GM12892 (cell line): ENCODE measurements at places on chromosomes 12 and 14.

DNA sequence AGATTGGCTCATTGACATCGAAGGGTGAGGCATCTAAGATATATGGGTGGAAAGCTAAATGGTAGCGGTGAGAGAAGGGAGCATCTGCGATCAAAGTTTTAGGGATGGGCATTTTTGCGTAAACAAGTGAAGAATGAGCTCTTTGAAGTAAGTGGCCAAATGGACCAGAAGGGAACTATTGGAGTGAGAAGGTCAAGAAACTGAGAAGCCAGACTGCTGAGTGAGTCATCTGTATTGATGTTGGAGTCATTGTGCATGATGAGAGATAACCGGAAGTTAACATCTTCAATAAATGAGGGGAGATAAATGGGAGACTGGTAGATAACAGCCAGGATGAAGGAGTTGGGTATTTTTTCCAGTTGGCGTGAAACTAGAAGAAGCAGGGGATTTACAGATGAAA, 271.9 kb upstream of the PDE3A start:
- no peak for DNase-seq

DNA sequence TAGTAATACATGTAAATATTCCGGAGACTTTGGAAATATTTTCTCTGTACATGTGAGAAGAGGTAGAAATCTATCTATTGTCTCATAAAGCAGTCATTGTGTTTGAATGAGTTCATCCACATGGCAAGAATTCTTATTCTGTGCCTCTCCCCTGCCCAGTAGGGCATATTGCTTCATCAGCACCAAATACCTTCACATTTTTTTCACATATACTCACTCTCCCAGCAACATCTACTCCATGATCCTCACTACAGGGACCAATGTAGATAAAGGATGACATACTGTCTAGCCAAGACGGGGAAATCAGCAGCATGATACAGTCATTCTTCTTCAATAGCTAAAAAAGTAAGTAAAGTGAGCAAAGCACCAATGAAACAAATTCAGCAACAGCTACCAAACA, 1.3 kb upstream of the TAS2R14 start:
- DNase-seq = no peak

DNA sequence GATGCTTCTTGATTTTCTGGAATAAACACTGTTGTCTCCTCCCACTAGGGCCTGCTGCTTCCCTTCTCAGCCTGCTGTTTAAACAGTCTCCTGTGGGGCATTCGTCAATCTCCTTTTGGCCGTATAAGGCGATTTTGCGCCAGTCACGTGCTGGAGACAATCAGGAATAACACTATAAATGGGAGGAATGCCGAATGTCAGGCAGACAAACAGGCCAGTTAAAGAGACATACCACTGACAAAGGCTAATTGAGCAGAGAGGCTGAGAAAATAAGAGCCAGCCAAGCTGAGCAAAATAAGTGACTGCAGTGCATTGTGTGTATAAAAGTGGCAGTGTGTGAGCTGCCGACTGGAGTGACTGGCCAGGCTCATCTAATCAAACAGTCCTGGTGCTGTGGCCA, 23.3 kb downstream of the DMAC2L start:
- DNase-seq = no peak

GRCh38 chr14:106318700-106319099, 792.3 kb downstream of the TMEM121 start:
- peak; percentile 40 for DNase-seq

DNA sequence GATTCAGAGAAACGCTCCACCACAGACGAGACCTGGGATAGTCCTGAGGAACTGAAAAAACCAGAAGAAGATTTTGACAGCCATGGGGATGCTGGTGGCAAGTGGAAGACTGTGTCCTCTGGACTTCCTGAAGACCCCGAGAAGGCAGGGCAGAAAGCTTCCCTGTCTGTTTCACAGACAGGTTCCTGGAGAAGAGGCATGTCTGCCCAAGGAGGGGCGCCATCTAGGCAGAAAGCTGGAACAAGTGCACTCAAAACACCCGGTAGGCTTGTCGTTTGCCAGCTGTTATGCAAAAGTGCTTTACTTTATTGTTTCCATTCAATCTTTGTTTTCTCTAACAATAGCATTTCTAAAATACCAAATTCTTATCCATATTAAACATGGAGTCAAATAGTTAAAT, 287.3 kb downstream of the NAV3 start:
- DNase-seq = no peak

GRCh38 chr12:106197906-106198623, 49.8 kb downstream of the CKAP4 start:
- no peak for DNase-seq

GRCh38 chr12:27424631-27425230, 21.8 kb upstream of the SMCO2 start:
- no peak for DNase-seq

DNA sequence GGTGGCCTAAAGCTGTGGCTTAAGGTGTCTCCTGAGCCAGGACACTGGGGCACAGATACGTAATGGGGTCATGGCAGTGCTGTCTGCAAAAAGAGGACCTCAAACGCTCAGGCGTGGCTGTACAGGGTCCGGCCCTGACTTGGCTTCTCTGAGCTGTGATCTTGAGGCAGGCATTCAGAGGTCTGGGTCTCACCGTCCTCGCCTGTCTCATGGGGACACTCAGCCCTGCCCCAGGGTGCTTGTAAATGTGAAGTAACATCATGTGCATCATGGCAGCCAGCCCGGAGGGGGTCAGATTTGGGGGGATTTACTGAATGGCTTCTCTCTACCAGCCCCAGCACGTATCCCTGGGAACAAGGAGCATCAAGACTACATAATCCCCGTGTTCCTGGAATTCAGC, 28.8 kb downstream of the DIO3 start:
- DNase-seq = no peak

DNA sequence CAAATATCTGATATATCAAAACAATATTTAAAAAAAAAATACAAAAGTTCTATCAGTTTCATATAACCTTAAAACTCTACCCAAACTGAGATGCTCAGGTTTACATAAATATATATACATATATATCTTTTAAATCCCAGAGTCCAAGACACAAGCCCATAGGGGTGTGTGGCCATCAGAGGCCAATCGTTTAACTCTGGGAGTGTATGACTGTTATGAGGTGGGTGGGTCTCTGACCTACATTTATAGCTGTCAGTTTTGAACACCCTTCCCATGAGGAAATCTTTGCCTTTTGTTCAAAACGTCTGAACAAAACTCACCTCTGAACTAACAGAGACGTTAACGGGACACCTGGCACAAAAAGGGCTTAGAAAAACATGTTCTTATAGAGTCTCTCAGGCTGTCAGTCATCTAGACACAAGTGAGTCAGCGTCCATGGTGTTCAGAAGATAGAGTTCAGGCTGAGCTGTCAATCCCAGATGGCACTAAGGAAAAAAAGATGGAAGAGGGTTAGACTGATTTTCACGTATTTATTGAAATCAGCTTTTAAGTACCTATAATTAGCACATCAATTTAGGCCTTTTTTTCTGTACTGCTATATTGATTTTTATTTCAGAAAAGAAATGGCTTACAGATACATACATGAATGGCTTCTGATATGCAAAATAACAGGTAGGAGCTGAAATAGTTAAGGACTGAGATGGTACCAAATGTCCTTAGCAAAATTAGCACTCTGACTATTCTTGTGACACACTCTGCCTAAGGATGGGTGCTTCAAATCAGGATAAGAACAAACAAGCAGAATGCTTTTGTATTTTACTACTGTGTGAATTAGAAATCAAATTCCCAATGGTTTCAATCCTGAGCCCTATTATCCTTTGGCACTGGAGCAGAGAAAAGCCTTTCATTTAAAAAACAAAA, 29.2 kb downstream of the HIGD1C start:
- DNase-seq = no peak

- no peak for DNase-seq
These were observed 45.7 kb downstream of the ESRRB start for GRCh38 chr14:76421662-76422061.

DNA sequence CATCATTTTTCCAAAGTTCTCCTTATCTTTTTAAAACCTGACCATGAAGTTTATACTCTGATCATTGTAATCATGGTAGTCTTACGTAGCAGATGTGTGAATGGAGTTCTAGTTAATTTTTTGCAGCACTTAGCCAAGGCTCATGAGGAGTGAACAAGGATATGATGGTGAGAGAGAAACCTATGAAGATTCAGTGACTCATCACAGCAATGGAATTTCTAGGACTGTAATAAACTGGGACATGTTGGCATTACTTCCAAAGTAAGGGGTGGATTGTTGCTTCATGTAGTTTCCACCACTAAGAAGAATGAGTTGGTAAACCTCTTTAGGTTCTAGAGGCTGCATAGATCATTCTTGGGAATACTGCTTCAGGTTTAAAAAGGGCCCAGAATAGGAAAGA, 102.7 kb downstream of the LRRIQ1 start:
- DNase-seq = no peak

GRCh38 chr12:26369588-26369987, 174.2 kb downstream of the SSPN start:
- no peak for DNase-seq

DNA sequence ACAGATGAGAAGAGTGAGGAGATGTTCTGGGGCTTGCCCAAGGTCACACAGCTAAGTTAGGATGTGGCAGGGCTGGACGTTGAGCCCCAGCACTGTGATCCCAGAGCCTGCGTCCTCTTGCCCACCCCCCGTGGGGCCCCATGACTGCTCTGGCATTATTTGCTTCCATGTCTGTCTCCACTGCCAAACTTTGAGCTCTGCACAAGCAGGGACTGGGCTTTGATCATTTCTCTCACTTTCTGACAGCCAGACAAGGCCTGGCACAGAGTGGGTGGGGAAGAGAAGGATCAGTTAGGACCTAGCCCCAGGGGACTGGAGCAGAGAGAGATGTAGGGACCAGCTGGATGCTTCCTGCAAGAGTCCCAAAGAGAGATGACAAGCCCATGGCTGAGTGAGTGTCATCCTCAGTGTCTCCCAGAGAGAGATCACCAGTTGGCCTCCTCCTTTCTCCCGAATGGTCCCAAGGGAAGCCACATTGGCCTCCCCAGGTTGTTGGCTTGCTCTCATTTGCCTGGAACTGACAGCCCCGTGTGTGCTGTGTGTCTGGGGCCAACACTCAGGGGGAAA, 126.7 kb upstream of the PWP1 start:
- DNase-seq = no peak

DNA sequence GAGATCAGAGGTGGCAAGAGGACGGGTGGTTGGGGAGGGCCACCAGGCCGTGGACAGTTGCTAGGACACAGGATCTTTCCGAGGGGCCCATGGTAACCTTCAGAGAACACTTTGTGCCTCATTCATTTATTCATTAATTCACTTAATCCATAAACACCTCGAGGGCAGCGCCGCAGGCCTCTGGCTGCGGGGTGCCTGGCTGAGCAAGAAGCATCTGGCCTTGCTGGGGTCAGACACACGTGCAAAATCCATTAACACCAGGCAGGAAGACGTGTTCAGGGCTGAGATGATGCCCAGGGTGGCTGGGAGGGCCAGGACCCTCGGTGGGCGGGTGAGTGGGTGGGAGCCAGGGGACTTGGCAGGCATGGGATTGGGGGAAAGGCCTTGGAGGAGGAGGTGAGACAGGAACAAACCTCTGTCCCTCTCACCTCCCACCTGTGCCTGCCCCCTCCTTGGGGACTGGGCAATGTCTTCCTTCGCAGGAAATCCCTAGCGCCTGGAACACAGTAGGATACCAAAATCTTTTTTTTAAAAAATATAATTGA, 6.6 kb upstream of the DLK1 start:
- DNase-seq = no peak

- no peak for DNase-seq
These were observed 10.0 kb upstream of the IL22 start for GRCh38 chr12:68263366-68263765.
